Non-pigmented ciliary epithelial cell (primary cell): ENCODE measurements at places on chromosomes 13 and 19.

GRCh38 chr13:59674616-59675015 lies 489.1 kb downstream of the DIAPH3 start:
- no peak for DNase-seq

DNA sequence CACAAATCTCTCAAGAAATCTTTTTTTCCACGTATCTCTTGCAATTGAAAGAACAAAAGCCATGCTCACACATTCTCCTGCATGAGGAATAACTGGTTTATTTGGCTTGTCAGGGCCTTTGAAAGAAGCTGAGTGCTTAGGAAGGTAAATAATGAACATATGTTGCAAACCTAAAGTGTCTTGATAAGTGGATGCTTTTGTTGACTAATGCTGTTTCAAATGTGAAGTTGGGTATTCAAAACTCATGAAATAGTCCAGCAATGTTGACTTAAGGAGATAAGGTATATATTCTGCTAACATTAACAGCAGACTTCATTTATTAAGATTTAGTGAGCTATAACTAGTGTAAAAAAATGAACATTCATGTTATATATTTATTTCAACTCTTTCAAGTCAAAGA lies 1792.7 kb upstream of the MIR17HG start:
- no peak for DNase-seq

GRCh38 chr19:51219307-51219706 lies 5.6 kb upstream of the CD33 start:
- no peak for DNase-seq

DNA sequence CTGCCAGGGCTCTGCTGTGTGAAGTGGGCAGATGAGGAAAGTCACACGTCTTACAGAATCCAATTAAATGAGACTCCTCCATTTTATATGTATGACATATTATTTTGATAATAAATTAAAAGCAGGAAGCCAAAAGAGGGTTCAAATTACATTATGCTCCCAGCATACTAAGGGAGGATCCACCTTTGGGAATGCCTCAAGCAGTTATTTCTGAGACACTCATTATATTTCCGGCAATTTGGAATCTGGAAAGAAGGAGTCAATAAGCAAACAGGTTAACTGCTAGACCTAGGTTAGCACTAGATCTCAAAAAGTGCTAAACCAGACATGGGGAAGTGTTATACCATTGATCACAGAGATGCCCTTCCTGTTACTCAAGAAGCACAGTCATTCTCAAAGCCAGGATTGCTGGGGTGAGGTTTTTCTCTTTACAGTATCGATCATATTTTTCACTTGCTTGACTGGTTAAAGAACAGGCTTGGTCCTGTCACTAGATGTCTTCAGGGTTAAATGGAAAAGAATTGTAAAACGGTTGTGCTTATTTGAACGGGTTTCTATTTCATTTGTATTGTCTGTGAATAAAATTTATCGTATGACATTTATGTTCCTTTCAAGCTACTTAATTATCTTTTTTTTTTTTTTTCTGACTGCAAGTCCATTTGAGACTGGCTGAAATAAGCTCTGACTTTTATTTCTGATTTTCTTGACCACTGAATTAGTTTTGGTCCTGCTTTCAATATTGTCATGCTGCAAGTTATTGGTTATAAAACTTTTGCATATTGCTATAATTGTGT lies 523.2 kb downstream of the KLF12 start:
- DNase-seq: no peak

- DNase-seq: peak; percentile 70
Measured at GRCh38 chr13:99356262-99357091, 49.3 kb upstream of the GPR183 start.

GRCh38 chr19:2315818-2316353 lies 7.9 kb upstream of the LINGO3 start:
- no peak for DNase-seq

- DNase-seq: no peak
Measured at GRCh38 chr19:3660493-3661219, 34.1 kb upstream of the CACTIN start.

DNA sequence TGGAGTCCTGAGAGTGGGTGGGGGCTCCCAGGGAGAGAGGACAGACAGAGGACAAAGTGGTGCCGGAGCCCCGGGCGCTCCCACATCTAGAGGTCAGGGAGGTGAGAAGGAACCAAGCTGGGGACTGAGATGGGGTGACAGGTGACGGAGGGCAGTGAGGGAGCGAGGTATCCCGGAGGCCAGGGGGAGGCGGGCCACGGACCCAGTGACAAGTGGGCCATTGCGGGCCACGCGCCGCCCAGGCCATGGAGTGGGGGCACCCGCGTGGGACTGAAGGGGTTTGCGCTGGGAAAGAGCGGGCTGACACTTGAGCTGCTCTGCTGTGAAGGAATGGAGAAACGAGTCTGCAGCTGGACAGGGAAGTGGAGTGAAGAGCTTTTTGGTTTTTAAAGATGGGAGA lies 2.6 kb downstream of the ZNF628 start:
- DNase-seq: no peak

DNA sequence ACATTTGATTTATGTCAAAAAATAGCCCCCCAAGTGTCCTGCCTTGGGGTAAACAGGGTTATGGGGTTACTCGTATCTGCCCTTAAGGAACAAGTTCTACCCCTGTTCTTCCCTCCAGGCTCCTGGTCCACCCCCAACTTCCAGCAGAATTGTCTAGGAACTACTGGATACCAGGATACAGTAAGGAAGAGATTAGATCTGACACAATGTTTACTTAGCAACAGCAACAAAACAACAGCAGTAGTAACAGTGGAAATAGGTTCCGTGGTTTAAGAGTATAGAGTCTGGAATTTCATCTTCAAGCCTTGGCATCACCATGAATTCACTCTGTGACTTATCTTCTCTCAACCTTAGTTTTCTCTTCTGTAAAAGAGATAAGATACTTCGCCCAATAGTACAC lies 1.7 kb upstream of the FAM98C start:
- DNase-seq: no peak

DNA sequence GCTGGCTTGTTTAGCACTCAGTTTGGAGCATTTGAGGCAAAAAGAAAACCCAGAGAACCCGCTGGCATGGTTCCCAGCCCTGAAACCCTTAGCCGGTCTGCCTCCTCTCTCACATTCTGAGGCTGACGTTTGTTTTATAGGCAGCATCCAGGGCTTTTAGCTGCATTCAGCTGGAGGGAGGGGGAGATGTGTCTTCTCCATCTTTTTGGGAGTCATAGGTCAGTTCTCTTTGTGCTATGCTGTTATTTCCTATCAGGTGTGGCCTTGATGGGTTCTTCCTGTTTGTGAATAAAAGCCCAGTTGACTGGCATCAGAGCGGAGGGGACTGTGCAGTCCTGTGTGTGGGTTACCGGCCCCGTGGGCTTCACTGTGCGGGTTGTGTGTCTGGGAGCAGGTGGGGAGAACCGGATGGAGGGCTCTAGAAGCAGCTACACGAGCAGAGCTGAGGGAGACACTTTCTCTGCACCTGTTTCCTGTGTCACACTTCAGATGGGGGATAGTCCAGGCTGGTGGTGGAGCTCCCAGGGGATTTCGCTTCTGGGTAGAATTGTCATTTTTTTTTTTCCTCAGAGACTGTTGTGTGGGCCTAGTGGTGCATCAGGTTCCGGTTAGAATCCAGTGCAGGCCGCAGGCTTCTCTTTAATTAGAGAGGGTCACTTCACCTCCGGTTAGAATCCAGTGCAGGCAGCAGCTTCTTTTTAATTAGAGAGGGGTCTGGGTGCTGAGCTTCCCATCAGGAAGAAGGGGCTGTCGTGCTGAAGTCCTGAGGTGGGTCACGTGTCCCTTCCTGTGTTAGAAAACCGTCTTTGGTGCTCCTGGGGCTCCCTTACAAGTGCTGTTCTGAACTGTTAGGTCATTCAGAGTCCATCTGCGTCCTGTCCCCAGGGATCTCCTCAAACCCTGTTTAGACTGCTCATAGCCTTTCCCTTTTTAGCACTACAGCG lies 69.6 kb downstream of the ARHGEF7 start:
- DNase-seq: no peak

- DNase-seq: no peak
Measured at GRCh38 chr19:29926031-29926430, 16.0 kb upstream of the URI1 start.

DNA sequence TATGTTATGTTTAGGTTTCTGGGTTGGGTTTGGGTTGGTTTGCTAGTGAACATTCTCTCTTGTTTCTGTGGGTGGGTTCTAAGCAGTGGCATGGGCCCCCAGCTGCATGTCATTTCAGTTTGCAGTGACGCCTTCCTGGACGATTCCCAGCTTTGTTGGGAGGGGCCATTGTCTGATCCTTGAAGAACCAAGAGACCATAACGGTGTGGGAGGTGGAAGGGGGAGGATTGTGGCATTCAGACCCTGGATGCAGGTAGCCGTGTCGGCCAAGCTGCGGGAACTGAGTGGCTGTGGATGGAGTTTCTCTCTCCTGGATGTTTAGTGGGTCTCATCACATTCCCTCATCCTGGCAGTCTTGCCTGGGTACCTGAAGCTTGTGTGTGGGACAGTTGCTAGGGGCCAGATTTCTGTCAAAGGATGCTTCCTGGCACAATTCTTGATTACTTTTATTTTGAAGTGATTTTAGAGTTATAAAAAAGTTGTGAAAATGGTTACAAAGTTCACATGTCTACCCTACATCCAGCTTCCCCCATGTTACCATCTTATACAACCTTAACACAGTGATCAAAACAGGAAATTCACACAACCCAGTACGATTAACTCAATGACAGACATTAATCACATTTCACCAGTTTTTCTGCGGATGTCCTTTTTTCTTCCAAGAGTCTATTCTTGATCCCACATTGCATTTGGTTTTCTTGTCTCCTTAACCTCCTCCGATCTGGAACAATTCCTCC lies 123.8 kb downstream of the SIPA1L3 start:
- no peak for DNase-seq

DNA sequence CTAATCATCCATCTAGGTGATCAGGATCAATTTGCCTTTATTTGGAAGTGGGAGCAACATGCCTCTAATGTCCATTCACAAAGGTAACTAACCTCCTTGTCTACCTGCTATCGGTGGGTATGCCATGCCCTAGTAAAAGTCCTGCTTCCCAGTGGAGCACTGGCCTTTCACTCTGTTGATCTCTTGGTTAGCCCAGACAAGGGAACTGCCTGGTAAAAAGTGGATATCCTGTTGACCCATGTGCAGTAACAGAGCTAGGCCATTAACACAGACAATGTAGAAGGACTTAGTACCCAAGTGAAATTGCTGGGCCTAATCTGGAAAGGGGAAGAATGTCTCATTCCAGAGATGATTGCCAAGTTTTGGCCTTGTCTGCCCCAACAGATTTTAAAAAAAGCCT lies 171.5 kb upstream of the CSNK1A1L start:
- DNase-seq: no peak

DNA sequence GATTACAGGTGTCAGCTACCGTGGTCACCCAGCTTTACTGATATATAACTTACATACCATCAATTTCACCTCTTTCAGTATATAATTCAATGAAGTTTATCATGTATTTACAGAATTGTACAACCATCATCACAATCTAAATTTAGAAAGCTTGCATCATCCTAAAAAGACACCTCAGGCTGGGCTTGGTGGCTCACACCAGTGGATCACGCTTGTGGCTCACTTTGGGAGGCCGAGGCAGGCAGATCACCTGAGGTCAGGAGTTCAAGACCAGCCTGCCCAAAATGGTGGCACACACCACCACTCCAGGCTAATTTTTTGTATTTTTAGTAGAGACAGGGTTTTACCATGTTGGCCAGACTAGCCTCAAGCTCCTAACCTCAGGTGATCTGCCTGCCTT lies 4.3 kb upstream of the HDGFL2 start:
- no peak for DNase-seq

GRCh38 chr19:18520848-18521691 lies 800 bp downstream of the ELL start:
- no peak for DNase-seq

GRCh38 chr19:43562226-43562697 lies 13.1 kb downstream of the XRCC1 start:
- DNase-seq: no peak

GRCh38 chr13:103514619-103515018 lies 448.4 kb upstream of the SLC10A2 start:
- no peak for DNase-seq

DNA sequence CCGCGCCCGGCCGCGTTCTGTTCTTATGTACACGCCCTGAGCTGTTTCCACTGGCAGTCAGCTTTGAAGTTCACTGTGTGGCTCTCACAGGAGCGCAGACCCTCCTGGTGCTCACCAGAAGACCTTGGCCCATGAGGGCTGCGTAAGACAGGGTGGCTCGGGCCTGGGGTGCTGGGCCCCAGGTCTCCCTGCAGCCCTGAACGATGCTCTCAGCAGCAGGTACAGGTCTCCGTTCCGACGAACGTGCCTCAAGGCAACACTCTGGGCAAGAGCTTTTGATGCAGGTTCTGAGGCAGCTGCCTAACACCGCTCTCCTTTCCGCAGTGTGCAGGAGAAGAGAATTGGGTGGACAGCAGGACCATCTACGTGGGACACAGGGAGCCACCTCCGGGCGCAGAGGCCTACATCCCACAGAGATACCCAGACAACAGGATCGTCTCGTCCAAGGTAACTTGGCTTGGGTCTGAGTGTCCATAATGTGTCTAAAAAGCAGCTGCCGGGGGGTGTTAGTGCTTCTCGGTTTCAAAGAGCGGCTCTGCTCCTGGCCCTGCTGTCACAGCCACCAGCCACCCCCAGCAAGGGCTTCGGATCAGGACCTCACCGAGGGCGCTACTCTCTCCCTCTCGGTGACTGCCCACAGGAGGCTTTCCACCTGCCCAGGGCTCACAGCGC lies 95.1 kb downstream of the ATP11A start:
- DNase-seq: no peak

DNA sequence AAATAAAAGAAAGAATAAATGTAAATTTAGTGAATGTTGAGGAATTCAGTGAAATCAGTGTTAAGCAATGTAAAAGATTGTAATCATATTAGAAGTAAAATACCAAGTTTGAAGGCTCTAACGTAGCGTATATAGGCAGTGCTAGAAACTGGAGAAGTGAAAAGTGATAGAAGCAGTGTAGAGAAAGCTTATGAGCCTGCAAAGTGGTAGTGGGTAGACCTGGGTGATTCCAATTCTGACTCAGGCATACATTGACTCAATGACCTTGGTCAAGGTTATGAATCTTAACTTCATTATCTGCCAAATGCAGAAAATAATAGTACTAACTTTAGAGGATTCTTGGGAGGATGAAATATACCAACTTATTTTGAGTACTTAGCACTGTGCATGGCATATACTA lies 4.1 kb downstream of the SLC10A2 start:
- no peak for DNase-seq

DNA sequence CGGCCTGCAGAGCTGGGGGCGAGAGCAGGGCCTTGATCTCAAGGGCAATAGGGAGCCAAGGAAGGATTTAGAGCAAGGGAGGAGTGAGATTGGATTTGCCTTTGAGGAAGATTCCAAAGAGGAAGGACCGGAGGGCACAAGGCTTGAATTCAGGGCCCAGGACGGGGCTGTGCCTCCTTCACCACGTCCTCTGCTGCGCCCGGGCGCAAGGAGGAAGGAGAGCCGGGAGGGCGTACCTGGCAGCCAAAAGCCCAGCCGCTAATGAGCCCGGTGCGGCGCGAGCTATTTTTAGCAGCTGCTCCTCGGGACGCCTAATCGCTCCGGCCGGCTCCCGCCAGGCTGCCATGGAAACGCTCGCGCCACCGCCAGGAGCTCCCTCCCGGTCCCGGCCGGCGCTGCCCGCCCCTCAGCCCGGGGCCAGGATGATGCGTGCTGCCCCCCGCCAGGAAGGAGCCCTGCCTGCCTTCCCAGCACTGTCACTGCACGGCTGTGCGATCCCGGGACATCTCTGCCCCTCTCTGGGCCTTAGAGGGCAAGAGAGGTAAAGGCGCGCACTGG lies 31.3 kb downstream of the TINCR start:
- DNase-seq: no peak

- no peak for DNase-seq
Measured at GRCh38 chr19:40745402-40745780, 4.9 kb downstream of the ACTMAP start.
